ENCODE measurements at places on chromosomes 5 and 9. TPM values are rescaled to one million over a fixed set of nuclear protein-coding genes. Genes with fewer than 3 reads are reported as not detected.

DNA sequence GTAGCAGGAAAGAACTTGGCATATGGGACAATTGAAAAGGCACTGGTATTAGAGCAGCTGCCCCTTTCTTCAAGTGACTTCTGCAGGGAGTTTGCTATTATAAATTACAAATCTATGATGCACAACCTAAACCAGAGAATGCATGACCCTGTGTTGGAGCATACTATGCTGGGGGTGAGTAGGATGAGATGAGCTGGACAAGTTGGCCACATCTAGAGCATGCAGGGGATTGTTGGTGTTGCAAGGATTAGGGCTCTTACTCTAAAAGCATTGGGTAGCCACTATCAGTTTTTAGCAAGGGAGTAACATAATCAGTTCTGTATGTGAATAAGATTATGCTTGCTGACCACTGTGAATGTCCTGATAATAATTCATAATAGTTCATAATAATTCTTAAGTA is 186.7 kb downstream of the KIAA0825 start:
- DNase-seq = no peak

DNA sequence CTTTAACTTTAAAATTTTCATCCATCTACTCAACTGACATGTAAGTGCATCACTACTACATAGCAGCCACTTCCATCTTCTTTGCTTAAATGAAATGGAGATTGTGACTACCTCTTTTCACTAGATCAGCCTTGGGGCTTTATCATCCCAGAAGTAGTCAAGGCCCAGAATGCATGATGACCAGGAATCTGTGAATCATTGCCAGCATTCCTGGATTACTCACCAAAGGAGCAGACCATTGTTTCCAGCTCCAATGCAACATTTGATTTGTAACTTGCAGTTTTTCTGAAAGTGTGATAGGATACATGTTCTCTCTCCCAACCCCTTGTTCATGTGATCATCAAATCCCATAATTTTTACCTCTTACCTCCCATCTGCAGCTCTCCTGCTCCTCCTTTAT is 65.1 kb downstream of the PLPPR1 start:
- DNase-seq = peak; percentile 16

DNA sequence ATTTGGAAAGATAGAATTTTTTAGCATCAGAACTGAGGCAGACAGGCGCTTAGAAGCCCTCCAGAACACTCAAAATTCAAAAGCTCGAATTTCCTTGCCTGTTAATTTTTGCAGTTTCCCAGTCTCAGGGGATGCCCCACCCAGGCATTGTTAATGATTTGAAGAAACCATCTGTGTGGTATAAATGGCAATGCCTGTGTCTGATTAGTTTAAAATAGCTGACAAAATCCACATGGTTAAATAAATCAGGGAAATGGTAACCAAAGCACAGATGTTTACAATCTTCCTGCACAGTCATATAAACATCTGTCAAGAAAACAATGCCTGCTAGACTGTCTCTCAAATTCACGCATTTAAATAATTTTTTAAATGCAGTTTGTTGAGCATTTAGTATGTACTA is 185.2 kb upstream of the RGMB start:
- peak; percentile 44 for DNase-seq

DNA sequence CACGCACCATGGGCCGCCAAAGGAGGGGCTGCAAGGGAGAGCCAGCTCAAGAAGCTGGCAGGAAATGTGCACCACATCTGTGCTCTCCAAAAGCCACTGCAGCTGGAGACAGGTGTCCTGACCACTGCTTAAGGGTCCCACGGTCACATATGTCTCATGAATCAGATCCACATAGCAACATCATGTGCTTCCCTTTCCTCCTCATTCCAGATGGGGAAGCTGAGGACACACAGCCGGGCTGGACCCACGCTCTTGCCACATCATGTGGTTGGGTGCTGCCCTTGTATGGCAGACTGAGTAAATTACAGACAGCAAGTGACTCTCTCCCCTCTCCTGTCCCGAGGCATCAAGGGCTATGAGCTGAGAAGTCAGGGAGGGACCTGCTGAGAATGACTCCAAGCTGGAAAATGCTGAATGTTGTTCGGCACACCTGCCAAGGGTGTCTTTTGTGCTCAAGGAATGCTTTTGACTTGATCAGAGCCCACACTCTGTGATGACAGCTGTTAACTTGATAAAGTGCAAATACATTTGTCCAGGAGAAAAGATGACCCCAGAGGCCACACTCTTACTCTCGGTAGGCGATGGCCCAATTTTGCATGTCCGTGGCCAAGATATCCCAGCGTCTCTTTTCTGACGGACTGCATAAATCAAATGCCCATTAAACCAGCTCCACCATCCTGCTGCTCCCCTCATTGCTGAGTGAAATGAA is 58.2 kb downstream of the NSUN2 start:
- DNase-seq = no peak

DNA sequence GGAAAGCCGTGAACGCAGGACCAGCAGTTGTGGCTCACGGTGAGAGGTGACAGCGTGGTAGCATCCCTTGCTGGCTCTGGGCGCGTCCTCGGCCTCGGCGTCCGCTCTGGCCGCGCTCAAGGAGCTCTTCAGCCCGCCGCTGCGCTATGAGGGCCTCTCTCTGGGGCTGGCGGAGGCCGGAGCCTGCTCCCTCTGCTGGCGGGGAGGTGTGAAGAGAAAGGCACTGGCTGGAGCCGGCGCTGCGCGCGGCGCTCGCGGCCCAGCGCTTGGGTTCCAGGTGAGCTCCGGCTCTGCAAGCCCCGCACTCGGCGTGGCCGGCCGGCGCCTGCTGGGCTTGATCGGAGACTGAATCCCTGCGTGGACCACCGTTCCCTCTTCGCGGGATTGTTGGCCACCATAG is 705.6 kb downstream of the SEMA5A start:
- no peak for DNase-seq

DNA sequence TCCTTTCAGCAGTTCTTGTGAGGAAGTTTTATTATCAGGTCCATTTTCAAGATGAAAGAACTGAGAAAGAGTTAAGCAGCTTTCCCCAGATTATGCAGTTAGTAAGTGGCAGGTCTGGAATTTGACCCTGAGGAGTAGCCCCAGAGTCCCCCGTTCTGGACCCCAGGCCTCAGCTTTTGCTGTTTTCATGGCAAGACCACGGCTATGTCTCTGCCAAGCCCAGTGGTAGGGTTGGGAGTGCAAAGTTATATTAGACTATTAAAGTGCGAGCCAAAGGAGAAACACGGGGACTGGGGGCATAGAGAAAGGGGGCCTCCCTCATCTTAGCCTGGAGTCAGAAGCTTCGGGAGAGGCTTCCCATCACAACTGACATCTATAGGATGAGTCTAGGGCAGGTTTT is 19.3 kb upstream of the ORM1 start:
- no peak for DNase-seq

- DNase-seq = no peak
Observed at GRCh38 chr5:161889971-161890370, 42.1 kb downstream of the GABRA1 start.

- DNase-seq = no peak
Observed at GRCh38 chr9:94638335-94639060, 820 bp downstream of the FBP1 start.

DNA sequence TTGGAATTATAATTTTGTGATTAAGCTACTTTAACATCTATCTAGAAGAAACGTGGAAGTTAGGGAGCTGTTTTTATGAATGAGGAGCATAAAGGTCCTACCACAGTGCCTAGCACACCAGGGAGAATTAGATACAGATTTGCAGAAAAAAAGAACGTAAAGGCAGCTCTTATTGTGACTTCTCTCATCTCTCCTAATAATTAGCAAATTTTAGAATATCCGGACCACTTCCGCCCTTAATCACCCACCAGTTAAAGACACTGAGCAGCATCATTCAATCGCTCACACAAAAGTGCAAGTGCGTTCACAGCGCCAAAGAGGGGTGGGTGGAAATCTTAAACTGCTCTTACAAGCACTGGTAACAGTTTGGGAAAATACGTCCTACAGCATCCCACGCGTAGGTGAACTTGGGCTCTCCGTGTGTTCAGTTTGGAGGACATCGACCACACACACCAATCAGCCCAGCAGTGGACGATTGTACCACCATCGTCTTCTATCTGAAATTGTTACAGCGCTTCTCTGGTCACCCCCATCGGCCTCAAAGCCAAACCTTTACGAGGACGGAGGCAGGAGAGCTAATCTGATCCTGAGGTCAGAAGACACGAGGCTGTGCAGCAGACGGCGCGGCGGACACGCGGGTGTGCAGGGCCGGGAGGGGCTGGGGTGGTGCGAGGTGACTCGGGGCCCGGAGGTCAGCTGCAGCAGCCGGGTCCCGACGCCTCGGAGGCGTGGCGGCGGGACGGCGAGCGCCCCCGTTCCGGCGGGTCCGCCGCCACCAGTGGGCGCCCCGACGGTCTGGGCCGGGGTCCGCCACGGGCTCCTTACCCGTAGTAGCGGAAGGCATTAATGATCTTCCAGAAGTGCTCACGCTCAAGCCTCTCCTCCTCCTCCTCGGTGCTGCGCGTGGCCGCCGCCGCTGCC is 646 bp downstream of the CARNMT1 start:
- DNase-seq = peak; percentile 46

DNA sequence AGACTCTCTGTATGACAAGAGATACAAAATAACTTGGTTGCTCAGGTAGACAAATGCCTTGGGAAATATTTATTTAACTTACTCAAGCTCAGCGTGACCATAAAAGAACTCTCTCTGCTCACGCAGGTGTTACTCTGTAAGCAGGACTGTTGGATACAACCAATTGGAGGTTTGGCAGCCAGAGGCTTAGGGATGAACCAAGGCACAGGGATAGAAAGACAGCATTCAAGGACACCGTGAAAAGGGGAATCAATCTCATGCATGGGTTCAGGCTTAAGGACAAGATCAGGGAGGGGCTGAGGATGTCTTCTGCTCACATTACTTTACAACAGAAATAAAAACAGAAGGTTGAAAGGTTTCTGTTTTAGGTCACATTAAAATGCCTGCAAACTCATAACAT is 389.0 kb upstream of the BRINP1 start:
- no peak for DNase-seq

DNA sequence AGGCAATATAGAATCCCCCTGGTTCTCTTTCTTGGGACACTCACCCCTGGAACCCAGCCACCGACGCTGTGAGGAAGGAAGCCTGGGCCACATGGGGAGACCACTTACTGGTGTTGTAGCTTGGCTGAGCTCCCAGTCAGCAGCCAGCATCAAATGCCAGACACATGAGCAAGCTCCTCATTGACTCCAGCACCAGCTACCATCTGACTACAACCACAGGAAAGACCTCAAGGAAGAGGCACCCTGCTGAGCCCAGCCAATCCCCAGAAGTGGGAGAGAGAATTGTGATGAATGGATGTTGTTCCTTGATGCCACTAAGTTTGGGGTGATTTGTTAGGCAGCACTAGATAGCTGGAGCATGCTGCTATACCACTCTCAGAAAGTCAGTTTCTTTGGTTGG is 36.0 kb downstream of the BNIP1 start:
- DNase-seq = no peak

DNA sequence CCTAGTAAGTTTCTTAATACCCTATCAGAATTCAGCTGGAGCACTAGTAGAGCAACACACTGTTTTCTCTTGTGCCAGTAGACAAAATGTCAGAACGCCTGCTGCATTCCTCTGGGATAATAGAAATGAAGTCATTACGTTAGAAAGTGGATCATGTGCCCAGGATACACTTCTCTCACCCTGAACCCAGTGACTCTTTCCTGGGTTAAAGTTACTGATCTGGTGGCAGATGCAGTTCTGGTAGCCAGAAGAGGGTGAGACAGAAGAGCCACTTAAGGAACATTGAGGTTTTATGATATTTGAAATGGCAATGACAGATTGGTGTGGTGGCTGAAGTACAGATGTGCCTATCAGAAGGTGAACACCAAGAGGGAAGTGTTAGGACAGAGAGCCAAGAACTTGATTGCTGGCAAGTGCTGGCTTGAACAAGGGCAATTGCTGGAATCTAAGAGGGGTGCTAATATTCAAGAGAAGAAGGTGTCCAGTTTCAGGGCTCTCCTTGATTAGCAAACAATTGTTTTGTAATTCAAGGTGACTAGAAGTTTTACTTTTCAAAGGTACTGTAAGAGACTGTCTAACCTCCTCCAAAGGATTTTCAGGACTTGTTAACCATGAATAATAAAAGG is 93.7 kb upstream of the ERBIN start:
- no peak for DNase-seq

- no peak for DNase-seq
Observed at GRCh38 chr9:113183956-113184488, 33.2 kb downstream of the SLC31A2 start.

- DNase-seq = no peak
Observed at GRCh38 chr9:97505845-97506244, 4.4 kb downstream of the TMOD1 start.

- no peak for DNase-seq
Observed at GRCh38 chr9:136364942-136365774, 1.6 kb upstream of the DNLZ start.

DNA sequence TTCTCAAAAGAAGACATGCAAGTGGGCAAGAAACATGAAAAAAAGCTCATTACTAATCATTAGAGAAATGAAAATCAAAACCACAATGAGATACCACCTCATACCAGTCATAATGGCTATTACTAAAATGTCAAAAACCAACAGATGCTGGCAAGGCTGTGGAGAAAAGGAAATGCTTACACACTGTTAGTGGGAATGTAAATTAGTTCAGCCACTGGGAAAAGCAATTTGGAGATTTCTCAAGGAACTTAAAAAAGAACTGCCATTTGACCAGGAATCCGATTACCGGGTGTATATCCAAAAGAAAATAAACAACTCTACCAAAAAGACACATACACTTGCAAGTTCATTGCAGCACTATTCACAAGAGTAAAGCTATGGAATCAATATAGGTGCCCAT is 595.4 kb upstream of the RIOK2 start:
- DNase-seq = no peak

GRCh38 chr9:36132086-36132485 is 4.4 kb upstream of the GLIPR2 start:
- DNase-seq = peak; percentile 53

- DNase-seq = no peak
Observed at GRCh38 chr9:121340676-121341392, 29.2 kb downstream of the STOM start.

Gene DAB2IP
- total RNA-seq = 17.4 TPM

Gene NR3C1
- total RNA-seq = 132 TPM

Gene SLCO6A1
- total RNA-seq = not detected

Gene OXCT1
- total RNA-seq = 35.7 TPM

Gene EGFLAM
- total RNA-seq = 0.08 TPM
